SW480 (cell line): ENCODE measurements at places on chromosomes 1 and 21.
A peak's percentile ranks its signal among the peaks of the same experiment; 100 is the strongest.

- DNase-seq = peak; percentile 37
Measured at GRCh38 chr1:210232511-210233215, at the start of gene SERTAD4. Gene SERTAD4, plus strand, starts transcription at chr1:210232796. Its CDS starts 5,165 bp downstream, at chr1:210237961.

GRCh38 chr21:44441581-44442265 lies 13.6 kb upstream of the LRRC3 start:
- no peak for DNase-seq

GRCh38 chr1:224554056-224554455 lies 62.1 kb upstream of the CNIH3 start:
- DNase-seq = no peak

DNA sequence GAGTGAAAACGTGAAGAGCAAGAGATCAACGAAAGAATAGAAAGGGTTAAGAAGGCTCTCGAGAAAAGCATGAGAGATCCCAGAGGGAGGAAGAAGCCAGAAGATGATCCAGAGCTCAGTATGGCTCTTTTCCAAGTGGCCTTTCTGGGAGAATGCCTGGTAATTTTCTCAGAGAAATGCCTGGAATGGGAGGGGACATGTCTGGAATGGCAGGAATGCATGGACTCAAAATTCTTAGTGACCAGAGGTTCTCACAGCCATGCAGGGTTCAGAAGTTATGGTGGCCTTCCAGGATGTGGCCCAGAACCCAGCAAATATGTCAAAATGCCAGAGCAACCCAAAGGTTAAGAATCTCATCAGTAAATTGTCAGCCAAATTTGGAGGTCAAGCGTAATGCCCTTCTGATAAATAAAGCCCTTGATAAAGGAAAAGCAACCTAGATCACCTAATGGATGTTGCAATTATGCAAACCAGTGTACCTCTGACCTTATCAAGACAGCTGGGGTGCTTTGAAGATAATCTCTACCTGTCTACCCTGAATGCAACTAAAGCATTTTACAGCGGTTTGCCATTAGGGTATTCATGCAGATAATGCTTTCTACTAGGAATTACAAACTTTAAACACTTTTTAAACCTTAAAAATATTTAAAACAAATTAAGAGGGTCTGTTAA lies 53.1 kb downstream of the NBPF6 start:
- peak; percentile 70 for DNase-seq

- DNase-seq = no peak
Measured at GRCh38 chr1:107963601-107964335, 1.2 kb downstream of the VAV3 start.
